ENCODE measurements at places on chromosomes 16 and 17.
A peak's percentile ranks its signal among the peaks of the same experiment; 100 is the strongest.

- DNase-seq, result peak; percentile 48
These were observed 339.0 kb downstream of the MAF start for GRCh38 chr16:79261481-79261940.

- DNase-seq, result no peak
These were observed 124.4 kb downstream of the SPACA3 start for GRCh38 chr17:33116021-33116551.

DNA sequence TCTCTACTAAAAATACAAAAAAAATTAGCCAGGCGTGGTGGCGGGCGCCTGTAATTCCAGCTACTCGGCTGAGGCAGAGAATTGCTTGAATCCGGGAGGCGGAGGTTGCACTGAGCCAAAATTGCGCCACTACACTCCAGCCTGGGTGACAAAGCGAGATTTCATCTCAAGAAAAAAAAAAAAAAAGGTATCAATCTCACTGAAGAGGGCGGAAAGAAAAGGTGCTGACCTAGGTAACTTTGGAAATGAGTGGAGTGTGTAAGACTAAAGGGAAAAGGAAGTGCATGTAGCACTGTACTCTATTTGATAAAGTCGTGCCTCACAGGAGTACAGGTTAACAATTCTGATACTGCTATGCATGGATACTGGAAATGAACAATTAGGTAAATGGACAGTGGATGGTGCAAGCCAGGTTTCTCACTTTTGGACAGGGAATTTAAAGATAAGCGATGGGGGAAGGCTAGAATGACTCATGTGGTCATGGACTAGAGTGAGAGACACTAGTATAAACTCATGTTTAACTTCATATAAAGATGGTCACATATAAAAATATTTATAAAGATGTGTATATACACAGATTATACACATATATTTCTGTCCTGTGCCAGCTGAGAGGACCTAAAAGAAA lies 142.9 kb downstream of the CDK5R1 start:
- no peak for DNase-seq

GRCh38 chr16:21167360-21167759 lies 8.9 kb downstream of the LDAF1 start:
- DNase-seq, result no peak

DNA sequence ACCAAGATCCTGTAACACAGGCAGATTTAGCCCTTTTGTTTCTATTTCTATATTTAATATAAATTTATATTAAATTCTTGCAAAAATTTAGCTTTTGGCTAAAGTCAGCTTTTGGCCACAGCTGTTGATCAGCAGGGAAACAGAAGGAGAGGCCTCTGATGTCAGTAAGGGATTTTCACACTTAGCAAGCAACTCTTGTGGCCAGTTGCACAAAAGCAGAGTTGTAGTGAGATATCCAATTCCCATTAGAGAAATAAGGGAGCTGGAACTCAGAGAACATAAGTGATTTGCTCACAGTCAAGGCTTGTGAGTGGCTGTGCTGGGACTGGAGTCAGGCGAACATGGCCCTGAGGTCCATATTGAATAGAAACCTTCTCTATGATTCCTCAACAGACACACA lies 16.7 kb upstream of the HEATR6 start:
- DNase-seq, result no peak

DNA sequence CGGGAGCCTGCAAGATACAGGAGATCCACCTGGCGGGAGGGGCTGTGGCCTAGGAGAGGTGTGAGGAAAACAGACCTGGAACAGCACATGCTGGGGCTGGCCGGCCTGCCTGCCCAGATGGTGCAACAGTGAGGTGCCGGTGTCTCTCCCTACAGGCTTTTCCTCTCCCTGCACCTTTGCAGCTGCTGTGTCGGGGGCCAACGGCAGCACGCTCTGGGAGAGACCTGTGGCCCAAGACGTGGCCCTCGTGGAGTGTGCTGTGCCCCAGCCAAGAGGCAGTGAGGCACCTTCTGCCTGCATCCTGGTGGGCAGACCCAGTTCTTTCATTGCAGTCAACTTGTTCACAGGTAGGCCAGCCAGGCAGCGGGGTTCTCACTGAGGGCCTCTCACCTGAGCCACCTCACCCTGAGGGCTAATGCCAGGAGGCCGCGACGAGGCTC lies 15.9 kb downstream of the RGS11 start:
- DNase-seq, result no peak

- peak; percentile 83 for DNase-seq
These were observed at the start of gene MRPL58 for GRCh38 chr17:75012346-75013091. Gene MRPL58, plus strand, starts transcription at chr17:75012670. Its CDS starts 17 bp downstream, at chr17:75012687.

GRCh38 chr16:17926866-17927399 lies 409.6 kb downstream of the NPIPA8 start:
- no peak for DNase-seq

DNA sequence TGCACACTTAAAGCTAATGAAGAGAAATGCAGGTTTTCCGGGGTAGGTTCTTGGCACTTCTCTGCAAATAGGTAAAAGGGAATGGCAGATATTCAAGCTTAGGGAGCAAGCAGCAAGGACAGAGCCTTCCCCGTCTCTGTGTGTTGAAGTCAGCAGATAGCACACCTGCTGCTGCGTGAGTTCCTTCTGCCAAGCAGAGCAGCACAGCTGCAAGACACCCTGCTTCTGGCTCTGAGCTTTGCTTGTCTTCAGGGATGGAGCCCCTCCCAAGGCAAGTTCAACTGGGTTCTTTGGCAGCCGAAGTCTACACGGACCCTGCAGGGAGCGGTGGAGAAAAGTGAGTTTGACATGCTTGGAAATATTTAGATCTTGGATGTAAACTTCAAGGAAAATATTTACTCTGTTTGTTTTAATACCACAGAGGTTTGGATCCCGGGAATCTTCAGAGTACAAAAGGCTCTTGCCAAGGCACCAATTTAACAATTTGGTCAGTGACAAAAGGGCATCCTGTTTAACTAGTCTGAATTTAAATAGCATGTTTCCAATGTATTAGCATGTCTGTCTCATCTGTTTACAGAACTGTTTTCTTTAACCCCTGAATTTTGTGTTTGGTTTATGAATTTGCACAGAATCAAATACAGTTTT lies 113.4 kb upstream of the KCNJ16 start:
- no peak for DNase-seq

Measured in stimulated activated CD4-positive, alpha-beta T cell treated with anti-CD3 and anti-CD28 coated beads, Interleukin-4, amount 100 ng/mL, for 24 hours (primary cell).